ENCODE measurements at places on chromosomes 1 and 21.
A peak's percentile ranks its signal among the peaks of the same experiment; 100 is the strongest.

- no peak for DNase-seq
Measured at GRCh38 chr1:165753934-165754333, 14.7 kb downstream of the TMCO1 start.

GRCh38 chr1:165884009-165884689 lies 56.7 kb downstream of the UCK2 start:
- DNase-seq = no peak

GRCh38 chr1:41364442-41365319 lies 3.4 kb downstream of the FOXO6 start:
- DNase-seq = no peak

GRCh38 chr1:33985656-33986055 lies 121.8 kb downstream of the HMGB4 start:
- DNase-seq = peak; percentile 24

DNA sequence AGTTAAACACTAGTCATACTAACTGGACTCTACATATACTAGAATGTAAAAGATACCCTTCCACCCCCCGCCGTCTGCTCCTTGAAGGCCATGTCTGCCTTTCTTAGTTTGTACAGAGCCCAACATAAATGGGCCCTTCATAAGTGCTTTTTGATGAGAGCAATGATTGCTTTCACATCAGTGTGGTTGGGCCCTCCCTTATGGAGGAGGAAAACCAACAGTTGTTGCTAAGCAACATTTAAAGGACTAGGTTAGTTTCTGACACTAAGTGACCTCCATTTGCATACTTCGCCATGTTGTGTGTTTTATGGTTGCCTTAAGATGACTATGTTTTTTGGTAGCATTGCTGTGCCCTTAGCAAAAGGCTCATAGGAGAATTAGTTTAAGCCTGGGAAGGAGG lies 182.0 kb upstream of the SGIP1 start:
- DNase-seq = no peak

GRCh38 chr1:84225646-84226045 lies 75.9 kb upstream of the SAMD13 start:
- DNase-seq = no peak

- DNase-seq = no peak
Measured at GRCh38 chr1:26112407-26112775, 767 bp downstream of the PDIK1L start.

DNA sequence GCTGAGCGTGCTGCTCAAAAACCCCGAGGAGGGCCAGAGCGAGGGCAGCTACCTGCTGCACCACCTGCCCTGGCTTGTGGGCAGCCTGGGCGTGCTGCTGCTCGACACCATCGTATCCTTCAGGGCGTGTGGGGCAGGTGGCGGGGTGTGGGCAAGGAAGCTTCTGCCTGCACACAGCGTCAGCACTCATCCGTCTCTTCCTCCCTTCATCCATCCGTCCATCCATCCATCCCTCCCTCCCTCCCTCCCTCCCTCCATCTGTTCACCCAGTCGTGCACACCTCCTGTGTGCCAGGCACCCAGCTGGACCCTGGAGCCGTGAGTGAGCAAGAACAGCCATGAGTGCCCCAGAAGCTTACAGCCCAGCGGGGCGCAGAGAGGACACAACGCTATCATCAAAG lies 15.2 kb downstream of the SLC66A1 start:
- DNase-seq = no peak

- peak; percentile 91 for DNase-seq
Measured at GRCh38 chr1:183244466-183244865, 58.4 kb downstream of the LAMC2 start.

DNA sequence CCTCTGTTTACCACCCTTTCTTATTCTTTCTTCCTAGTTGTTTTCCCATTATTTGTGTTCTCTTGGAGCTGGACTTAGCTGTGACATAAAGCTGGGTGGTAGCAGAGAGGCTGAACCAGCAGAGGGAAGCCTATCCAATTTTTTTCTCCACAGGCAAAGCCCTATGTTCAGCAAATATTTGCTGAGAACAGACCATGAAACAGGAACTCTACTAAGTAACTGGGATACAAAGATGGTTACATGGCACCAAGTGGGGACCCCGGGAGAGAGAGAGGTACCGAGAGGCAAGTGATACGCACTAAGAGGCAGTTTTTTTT lies 6.6 kb downstream of the CFAP141 start:
- no peak for DNase-seq

DNA sequence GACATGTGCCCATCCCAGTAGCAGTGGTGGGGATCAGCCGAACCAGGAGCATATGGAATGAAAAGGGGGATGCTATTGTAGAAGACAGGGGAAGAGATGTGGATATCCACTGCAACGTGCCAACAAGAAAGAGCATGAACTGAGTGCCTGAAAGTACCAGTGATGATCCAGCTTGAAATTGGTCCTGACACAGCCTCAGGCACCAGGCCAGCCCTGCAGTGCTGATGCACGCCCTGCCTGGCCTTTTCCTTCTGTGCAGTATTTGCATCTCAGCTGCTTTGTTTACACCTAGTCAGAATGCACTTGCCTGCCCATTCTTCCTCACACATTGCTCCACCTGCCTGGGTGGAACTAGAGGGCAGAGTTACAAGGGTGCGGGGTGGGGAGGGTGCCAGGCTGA lies 50.3 kb upstream of the ARTN start:
- DNase-seq = peak; percentile 47

GRCh38 chr1:80540596-80540995 lies 1260.1 kb upstream of the ADGRL2 start:
- DNase-seq = no peak

DNA sequence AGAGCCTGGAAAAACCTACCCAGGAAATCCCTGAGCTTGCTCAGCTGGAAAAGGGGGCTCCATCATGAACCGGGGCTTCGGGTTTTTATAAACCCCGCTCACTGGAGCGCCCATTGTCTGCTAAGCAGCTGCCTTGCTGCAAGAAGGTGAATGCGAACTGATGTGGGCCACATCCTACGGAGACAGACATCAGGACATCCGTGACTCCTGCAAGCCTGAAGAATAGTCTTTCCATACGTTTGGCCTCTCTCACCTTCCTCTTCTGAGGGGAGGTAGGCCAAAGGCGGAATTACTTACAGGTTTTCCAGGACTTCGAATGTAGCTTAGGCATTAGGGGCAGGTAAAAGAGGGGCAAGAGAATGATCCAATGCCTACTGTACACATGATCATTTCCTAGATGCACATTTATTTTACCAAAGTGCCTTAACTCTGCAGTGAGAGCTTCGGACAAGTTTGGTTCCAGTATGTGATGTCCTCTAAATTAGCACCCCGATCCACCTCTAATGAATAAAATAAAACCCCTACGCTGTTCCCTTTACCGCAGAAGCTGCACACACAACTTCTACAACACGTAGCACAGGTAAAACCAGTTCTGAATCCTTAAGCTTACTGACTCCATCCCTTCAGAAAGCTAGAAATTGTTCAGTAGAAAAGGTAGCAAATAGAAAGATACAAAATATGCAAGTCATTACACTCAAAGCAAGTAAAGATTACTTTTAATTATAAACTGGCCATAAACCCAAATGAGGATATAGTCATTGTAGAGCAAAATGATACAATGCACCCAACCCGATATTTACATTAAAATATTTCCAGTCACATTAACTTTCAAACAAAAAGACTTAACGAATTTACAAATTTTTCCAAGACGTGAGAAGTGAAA lies 866 bp upstream of the SORT1 start:
- peak; percentile 34 for DNase-seq

GRCh38 chr1:1665815-1666251 lies 7.0 kb upstream of the CDK11B start:
- DNase-seq = no peak

DNA sequence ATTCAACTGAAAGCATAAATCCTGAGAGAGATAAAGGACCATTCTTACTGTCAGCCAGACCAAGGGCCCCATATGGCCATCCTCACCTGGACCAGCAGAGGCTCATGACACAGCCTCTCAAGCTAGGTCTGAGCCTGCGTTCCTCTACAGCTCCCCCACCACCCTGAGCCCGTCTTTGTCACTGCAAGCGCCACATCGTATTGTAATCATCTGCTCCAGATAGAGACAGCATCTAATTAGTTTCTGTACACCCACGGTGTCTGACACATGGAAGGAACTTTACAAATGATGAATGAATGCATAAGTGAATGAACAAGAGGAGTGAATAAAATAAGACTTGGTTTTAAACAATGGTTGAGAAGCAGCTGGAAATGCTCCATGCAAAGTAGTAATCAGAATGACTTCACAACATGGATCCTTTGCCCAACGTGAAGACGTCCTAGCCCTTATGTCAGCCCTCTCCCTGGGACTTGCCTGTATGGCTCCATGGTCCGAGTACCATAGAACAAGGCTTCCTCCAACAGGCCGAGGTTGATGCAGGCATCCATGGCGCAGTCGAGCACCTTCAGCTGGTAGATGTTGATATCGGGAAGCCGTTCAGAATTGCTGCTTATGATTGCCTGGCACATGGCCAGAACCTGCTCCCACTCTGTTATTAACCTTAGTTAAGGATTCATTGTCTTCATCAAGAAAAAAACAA lies 648.9 kb downstream of the SMYD3 start:
- DNase-seq = no peak

DNA sequence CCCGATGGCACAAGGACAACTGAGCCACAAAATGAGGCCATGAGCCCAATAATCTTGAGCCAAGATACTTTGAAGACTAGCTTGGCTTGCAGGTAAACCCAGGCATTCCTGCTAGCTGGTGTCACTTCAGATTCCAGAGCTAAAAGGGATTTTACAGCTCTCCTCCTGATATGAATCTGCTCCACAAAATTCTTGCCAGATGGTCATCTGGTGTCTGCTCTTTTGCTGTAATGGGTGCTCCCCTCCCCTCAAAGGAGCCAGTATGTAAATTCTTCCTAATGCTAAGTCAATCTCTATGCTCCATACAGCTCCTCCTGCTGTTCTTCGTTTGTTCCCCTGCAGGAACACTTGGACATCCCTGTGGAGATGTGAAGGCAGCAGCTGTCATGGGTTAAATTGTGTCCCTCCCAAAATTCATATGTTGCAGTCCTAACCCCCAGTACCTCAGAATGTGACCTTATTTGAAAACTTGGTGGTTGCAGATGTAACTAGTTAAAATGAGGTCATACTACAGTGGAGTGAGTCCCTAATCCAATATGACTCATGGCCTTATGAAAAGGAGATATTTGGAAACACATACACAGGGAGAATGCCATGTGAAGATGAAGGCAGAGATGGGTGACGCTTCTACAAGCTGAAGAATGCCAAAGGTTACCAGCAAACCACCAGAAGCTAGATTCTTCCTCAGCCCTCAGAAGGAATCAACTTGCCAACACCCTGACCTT lies 180.6 kb upstream of the PALMD start:
- DNase-seq = no peak

GRCh38 chr1:220356981-220357850 lies 85.0 kb upstream of the RAB3GAP2 start:
- no peak for DNase-seq

GRCh38 chr1:83994111-83994510 lies 4.8 kb downstream of the TTLL7 start:
- DNase-seq = no peak

DNA sequence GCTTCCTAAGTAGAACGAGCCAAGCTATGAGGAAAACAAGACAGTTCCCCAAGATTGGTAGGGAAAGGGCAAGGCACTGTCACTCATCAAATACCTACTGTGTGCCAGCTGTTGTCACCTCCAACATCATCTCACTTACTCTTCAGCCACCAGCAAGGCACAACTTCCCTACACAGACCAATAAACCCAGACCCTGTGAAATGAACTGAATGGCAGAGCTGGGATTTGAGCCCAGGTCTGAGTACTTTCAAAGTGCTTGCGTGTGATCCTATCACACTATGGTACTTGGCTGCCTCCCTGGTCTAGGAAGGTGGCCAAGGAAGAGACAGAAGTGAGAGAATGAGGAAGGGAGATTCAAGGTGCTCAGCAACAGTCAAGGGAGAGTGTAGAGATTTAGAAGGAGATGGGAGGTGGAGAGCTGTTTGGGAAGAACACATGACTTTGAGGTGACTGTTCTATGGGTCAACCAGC lies 16.7 kb upstream of the TRIM63 start:
- DNase-seq = no peak

DNA sequence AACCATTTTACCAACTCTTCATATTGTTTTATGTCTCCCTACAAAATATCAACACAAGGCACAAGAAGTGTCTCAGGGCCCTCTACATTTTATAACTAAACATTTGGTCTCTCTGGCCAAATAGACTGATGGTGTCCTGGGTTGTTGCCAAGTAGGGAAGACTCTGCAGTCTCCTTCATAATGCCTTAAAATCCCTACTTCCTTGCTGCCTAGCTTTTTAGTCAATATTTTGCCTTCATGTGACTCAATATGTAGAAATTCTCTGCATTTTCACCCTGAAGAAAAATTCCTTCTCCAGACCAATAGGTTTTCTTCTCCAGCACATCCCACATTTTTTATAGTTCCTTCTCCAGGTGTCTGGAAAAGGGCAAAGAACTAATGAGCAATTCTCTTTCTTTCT lies 72.6 kb upstream of the IPO9 start:
- DNase-seq = no peak

DNA sequence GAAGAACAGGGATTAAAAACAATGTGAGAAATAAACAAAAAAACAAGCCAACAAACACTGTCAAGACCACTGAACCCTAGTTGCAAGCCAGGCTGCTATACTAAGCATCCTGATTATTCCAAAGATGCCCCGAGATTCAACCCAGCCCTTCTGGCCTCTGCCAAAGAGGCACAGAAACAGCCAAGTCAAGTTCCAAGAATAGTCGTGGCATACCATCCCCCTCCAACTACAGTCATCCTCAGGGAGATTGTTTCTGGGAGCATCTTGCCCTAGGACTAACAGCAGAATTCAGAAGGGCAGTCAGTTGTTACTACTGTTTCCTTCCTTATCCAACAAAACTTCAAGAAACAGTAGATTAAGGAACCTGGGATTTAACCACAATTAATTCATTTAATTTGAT lies 52.3 kb downstream of the ABL2 start:
- peak; percentile 40 for DNase-seq

DNA sequence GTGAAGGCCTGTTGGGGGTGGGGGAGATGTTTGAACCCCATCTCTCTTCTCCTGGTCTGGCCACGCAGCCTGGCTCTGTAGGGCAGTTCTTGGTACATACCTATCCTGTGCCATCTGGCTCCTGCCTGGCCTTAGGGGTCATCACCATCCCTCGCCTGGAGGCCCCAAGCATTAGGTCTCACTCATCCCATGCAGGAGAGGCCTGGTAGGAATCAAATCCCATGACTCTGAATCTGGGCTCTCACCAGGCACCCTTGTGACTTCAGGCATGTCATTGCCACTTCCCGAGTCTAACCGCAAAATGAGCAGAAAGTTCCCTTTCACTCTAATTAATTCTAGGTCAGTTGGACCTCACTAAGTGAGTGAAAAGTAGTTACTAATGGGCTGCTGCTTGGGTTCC lies 37.2 kb downstream of the ETNK2 start:
- DNase-seq = no peak

- no peak for DNase-seq
Measured at GRCh38 chr21:21481239-21481638, 483.0 kb downstream of the NCAM2 start.

GRCh38 chr1:153598309-153599172 lies 14.4 kb downstream of the S100A16 start:
- peak; percentile 76 for DNase-seq
